ENCODE measurements at places on chromosomes 3 and 15.

DNA sequence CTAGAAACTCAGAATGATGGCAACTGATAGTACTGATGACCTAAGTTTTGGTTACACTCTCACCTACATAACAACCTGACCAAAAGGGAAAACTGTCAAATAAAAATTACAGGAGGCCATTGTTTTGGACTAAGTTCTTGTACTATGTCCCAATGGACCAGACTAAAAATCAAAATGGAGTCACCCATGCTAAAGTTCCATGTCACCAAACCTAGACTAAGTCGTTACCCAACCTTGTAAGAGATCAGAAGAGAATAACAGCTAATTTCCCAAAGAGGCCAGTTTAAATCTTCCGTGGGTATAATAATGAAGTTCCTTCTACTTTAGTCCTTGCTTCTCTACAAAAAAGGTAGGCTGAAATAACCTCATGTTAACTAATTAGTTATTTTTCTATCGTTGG is 12.3 kb downstream of the THOC7 start:
- no peak for DNase-seq

- DNase-seq: no peak
These were observed 69.1 kb downstream of the MAGEF1 start for GRCh38 chr3:184642631-184643285.

- DNase-seq: no peak
These were observed 6.2 kb downstream of the ZXDC start for GRCh38 chr3:126469479-126469878.

DNA sequence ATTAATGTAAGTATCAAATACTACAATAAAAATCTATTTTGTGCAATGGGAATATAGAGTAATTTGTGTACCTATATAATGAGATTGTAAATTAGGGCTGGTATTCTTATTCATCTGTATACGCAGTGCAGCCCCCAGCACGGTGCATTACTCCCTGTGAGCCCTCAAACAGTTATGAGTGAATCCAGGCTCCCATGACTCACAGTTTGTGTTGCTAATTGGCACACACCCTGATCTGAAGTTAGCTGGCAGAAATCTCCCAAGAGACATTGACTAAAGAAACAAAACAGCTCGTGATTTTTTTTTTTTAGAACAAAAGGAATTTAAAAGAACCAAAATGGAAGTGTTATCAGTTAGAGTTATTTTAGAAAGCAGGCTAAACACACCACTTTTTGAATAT is 15.7 kb downstream of the GK5 start:
- DNase-seq: no peak

DNA sequence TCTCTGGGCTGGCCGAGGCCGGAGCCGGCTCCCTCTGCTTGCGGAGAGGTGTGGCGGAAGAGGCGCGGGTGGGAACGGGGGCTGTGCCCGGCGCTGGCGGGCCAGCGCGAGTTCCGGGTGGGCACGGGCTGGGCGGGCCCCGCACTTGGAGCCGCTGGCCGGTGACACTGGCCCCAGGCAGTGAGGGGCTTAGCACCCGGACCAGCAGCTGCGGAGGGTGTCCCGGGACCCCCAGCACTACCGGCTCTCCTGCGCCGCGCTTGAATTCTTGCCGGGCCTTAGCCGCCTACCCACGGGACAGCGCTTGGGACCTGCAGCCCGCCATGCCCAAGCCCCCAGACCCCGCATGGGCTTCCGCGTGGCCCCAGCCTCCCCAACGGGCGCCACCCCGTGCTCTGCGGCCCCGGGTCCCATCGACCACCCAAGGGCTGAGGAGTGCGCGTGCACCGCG is 736.3 kb upstream of the ARRDC4 start:
- DNase-seq: no peak

DNA sequence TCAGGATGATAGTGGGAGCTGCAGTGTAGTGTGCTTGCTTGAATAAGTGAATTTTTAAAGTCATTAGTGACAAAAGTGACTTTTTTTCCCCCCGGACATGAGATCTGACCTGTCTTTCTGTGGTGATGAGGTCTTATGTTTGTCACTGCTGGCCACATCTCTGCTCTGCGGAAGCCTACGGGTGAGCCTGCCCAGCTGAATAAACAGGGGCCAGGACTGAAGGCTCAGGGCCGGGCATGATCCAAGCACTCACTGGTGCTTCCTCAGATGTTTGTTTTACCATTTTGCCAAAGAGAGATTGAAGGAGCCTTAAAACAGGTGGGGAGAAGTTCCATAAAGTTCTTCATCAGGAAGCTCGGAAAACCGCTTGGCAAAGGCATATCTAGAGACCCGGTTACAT is 35.0 kb downstream of the RPL39L start:
- DNase-seq: no peak

DNA sequence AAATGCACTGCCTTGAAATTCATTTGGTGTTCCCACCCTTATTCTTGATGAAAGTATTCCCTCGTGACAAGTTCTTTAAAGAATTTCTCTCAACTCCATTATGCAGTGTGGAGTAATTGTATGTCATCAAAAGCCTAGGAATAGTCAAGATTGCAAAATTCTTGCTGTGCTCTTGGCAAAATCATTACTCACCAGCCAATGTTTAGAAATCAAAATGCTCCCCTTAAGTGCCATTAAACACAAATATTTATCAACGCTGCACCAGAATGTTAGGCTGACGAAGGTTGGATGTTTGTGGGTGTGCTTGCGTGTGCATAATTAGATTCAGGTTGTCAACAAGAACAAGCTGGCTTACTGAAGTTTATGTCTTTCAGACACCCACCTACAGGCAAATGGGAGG is 40.5 kb downstream of the SST start:
- DNase-seq: no peak

- DNase-seq: no peak
These were observed 22.4 kb downstream of the RLBP1 start for GRCh38 chr15:89198934-89199333.

- no peak for DNase-seq
These were observed 15.3 kb upstream of the SH3BP5 start for GRCh38 chr3:15347737-15348110.

DNA sequence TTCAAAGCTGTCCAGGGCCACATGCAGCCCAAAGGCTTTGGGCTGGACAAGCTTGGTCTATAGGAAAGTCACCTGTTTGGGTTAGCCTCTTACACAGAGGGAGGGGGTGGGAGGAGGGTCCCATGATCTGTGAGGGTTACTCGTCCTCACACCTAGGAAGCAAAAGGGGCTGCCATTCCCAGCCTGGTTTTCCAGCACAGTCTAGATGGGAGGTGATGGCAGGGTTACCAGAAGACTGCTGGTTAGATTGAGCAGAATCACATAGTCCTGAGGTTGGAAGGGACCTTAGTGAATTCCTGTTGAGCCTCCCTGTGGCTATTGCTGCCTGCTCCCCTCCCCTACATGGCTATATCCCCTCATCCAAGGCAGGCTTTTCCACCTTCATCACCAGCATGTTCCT is 101.8 kb downstream of the SEMA5B start:
- DNase-seq: no peak

DNA sequence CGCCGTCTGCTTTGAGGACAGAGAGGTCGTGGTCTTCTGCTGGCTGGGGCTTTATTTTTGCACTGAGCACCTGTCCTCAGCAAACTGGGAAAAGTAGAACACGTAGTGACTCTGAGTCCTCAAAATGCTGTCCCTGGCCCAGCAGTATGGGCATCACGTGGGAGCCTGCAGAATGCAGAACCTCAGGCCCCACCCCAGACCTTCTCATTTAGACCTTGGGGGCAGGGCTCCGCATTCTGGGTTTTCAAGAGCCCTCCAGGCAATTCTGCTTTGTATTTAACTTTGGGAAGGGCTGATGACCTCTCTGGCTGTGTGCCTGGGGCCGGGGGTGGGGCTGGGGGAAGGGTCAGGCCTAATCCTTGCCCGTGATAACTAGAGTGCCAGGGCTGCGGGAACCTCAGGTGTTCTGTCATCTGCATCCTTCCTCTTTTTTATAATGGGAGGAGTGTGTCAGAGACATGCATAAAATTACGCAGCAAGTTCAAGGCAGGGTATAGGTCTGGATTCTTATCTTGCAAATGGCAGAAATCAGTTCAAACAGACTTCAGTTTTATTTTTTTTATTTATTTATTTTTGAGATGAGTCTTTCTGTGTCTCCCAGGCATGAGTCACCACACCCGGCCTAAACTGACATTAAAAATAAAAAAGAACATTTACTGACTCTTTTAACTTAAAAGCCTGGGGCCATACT is 11.1 kb downstream of the SLC6A6 start:
- no peak for DNase-seq

DNA sequence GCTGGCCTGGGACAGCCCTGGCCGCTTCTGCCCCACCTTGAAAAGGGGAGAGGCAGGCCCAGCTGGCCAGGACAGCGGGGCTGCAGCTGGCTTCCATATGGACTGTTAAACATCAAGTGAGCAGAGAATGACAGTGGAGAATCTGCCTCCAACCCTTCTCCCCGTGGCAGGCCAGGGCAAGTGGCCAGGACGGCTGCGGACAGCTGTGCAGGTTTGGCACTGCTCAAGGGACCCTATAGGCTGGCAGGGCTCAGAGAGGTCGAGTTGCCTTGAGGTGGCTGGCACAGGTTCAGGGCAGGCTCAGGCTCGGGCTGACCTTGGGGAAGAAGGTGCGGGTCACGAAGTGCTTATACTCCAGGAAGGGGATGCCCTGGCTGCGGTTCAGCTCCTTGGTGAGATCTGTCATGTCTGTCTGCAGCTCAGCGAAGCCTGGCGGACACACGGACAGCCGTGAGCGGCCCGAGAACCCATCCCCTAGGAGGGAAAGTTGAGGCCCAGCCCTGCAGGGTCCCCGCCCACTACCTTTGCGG is 24.3 kb downstream of the H1-8 start:
- no peak for DNase-seq

GRCh38 chr15:76440441-76440840 is 103.9 kb downstream of the ISL2 start:
- DNase-seq: no peak

DNA sequence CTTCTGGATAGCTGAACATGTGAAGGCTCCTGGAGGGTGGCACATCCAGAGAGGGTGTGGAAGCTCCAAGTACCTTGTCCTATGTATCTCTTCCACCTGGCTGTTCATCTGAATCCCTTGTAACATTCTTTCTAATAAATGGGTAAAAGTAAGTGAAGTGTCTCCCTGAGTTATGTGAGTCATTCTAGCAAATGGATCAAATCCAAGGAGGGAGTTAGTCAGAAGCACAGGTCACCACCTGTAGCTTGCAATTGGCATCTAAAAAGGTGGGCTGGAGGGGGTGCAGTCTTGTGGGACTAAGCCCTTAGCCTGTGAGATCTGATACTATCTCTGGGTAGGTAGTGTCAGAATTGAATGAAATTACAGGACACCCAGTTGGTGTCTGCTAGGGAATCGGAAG is 71.0 kb downstream of the WWTR1 start:
- no peak for DNase-seq

DNA sequence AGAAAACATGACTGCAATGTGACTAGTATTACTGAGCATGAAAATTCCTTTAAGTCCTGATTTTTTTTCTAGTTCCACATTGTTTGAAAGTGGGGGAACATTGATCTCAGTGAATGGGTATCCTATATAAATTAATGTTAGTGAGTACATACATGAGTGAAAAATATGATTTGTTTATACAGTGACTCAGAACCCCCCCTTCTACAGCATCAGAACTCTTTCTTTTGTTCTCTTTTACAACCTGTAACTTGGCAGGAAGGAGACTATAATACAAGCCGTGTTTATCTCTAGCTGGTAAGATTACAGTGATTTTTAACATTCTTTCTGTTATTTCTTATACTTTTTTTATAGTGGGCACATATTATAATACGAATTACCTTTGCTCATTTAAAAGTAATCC is 384.7 kb downstream of the PDCD6IP start:
- no peak for DNase-seq

DNA sequence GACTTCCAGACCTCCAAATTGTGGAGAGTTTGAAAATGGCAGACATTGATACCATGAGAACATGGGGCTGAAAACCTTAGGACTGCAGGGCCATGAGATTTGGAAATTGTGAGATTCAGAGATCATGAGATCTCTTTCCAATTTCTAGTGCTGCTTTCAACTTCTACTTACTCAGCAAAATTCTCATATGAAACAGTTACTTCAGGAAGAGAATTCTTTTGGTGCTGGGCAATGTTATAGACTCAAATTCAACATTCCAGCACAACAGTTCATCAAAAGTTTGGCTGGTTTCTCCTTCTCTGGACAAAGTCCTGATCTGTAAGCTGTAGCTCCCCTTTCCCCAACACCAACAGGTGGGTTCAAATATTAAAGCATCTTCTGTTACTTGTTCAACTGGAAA is 506.9 kb upstream of the NECTIN3 start:
- no peak for DNase-seq

DNA sequence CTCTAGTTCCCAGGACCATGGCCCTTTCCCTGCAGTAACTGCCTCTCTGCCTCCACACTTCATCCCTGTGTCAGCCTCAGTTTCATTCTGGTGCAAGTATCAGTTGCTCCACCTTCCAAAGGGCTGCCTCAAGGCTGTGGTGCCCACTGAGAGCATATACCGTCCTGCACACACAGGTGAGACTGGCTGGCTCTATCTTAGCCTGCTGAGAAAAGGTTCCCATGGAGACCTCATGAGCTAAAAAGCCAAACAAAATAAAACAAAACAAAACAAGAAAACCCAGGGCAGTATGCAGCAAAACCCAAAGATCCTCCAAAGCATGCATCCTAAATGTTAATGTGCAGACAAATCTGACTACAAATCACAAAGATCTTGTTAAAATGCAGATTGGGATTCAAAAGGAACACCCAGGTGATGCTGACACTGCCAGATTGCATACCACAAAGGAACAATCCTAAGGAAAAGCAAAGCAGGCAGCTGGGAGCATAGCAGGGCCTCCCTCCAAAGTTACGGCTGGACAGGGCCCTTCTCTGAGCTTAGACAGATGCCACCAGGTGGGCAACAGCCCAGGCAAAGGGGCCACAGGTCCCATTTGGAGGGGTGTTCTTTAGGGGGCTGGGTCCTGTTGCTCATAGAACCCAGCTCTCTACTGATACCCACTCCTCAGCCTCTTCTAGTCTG is 76.3 kb upstream of the SLCO2A1 start:
- no peak for DNase-seq

DNA sequence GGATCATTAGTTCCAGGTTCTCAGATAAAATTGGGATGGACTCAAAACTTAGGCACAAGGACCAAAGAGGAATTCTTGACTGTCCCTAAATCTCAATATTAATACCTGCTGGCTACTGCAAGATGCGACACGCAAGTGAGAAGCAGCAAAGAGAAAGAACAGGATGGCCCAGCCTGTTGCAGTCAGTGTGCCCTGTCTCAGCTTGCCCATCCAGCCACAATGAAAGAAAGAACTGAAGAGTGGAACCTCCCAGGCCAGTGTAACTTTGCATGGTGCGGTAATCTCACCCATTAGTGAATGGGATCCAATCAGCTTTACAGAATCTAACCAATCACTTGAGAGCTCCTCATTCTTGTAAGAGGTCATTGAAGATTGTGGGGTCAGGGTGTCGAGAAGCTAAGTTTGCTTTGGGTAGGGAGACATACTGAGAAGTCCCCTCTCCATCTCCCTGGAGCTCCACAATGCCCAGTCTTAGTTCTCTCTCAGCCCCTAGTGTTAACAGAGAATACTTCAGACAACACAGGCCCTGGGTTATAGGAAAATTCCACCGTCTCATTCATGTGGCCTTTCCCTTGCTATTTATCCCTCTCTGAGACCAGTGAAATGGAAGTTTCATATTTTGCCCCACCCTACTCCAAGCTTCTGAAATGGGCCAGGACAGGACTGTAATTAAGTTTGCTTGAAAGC is 3.2 kb upstream of the SLC9A9 start:
- no peak for DNase-seq

Data from neuronal stem cell (in vitro differentiated cells).